ENCODE measurements at places on chromosomes 4 and X. TPM values are rescaled to one million over a fixed set of nuclear protein-coding genes. Genes with fewer than 3 reads are reported as not detected.

The WWC2 gene
- total RNA-seq = 44.5 TPM

DNA sequence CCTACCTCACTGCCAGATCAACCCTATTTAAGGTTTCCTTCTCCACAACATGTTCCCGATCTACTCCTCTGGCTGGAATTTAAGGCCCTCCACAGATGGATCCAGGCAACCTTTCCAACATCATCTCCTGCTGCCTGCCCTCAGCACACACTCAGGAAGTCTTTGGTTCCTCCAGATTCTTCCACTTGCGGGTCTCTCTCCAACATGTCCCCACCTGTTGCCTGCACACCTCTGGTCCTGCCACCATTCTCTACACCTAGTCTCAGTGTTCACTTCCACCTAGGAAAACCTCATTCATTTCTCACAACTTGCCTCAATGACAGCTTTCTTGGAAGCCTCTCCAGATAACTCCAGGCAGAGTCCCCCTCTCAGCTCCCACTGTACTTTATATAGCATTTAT, 80.1 kb downstream of the RTL5 start:
- DNase-seq = no peak

- DNase-seq = no peak
These were observed 256.2 kb downstream of the FSTL5 start for GRCh38 chr4:161907590-161907955.

DNA sequence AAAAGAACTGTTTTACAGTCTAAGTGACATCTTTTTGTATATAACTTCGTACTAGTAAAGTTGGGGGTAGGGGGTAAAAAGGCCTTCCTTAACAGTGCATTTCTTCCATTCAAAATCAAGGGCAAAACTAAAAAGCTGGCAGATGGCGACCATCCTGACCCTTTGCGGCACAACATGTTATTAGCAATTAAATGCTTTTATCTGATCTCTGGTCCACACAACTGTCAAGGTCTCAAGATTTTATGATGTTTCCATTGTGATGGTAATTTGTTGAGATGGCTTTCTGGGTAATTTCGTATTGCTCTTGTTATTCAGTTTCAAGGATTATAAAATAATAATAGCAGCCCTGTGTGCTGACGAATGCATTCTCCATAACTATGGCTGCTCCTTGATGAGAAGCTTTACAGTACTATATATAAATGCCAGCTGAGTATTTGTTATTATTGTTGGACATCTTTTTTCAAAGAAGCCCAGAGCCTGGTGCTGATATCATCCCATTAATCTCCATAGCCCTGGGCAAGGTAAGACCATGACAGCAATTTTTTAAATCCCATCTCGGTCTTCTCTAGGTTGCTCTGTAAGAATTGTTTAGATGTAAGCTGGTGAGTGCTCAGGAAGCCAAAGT, 89.5 kb downstream of the CBR4 start:
- DNase-seq = no peak

GRCh38 chr4:38500433-38500832, 163.6 kb upstream of the KLF3 start:
- DNase-seq = no peak
